ENCODE measurements at places on chromosomes 6 and 20.

- DNase-seq = no peak
Measured at GRCh38 chr6:105320765-105321164, 82.1 kb downstream of the PREP start.

- DNase-seq = no peak
Measured at GRCh38 chr20:22232923-22233322, 351.4 kb downstream of the FOXA2 start.

DNA sequence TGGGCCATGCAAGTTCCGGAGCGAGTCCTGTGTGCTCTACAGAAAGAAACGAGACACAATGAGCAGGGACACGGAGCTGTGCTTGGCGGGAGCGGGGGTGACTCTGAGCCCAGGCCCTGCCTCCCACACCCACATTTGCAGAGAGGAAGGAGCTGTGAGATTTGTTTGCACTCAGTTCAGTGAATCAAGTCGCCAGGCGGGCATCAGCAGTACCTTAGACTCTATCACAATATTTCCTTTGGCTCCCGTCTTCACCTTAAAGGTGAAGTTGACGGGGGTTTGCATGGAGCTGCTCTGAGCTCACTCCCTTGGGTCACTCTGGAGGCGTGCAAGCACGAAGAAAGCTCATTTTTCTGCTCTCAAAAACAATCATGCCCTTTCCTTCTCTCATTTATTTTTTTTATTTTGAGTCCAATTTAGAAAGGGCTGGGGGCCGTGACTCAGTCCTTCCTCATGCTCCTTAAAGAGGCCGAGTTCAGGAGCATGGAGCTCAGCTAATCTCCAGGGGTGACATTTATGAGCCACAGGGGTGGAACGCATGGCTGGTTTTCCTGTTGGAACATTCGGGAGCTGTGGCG, 188.2 kb downstream of the NFATC2 start:
- DNase-seq = no peak

- no peak for DNase-seq
Measured at GRCh38 chr20:19292254-19292653, 79.8 kb downstream of the SLC24A3 start.

DNA sequence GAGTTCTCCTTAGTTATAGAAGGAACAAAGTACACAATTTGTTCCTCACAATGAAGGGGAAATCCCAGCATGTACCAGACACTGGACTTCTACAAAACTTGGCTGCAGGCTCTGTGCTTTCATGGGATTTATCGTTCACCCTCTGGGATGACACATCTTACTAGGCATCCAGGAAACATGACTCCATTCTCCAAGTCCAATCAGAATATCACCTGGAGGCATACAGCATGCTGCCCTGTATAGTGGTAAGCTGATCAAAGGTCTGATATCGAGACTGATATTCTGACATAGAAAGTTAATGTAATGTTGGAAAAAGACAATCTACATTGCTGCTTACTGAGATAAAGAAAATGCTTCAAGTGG, 6.7 kb downstream of the RWDD2A start:
- DNase-seq = no peak

DNA sequence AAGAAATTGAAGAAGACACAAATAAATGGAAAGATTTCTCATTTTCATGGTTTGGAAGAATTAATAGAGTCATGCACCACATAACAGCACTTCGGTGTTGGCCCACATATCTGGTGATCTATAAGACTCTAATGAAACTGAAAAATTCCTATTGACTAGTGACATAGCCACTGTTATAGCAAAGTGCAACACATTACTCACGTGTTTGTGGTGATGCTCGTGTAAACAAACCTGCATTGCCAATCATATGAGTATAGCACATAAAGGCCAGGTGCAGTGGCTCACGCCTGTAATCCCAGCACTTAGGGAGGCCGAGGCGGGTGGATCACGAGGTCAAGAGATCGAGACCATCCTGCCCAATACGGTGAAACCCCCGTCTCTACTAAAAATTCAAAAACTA, 84.4 kb upstream of the STMND1 start:
- DNase-seq = no peak

DNA sequence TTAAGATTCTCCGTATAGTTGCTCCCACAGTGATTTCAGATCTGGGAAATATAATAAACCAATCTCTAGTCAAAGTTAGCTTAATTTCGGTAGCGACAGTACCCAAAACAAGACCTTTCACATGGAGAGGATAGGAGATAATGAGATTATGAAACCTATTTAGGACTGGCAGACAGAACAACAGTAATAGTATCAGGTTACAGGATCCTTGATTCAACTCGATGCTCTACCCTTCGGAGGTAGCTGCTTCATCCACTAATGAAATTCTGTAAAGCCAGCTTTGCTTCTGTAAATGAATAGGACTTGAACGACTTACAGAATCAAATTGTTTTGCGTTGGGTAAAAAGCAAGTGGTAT, 534 bp upstream of the AKIRIN2 start:
- no peak for DNase-seq

GRCh38 chr6:56146086-56146485, 101.3 kb downstream of the COL21A1 start:
- DNase-seq = no peak

- no peak for DNase-seq
Measured at GRCh38 chr20:45833883-45834796, 541 bp downstream of the SNX21 start.

GRCh38 chr6:81366972-81367371, 385.5 kb downstream of the TENT5A start:
- no peak for DNase-seq

DNA sequence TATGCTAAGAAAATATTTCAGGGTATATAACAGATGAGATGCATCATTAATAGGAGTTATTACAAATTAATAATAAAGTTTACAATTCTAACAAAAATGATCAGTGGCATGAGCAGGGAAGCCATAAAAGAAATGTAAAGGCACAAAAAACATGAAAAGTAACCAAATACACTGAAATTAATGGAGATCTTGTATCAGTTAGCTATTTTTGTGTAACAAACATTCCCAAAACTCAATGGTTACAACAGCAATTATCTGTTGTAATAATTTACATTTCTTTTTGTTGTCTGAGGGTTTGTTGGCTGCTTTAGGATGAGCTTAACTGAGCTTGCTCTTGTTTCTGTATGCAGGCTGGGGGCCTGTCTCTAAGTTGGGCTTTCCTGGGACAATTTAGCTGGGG, 104.3 kb upstream of the AHI1 start:
- DNase-seq = no peak

Data from stimulated activated CD8-positive, alpha-beta memory T cell treated with anti-CD3 and anti-CD28 coated beads, Interleukin-2, amount 100 ng/mL, for 48 hours (primary cell).